ENCODE measurements at places on chromosomes 11 and 22.

GRCh38 chr11:116694815-116695590 is 77.8 kb downstream of the BUD13 start:
- no peak for DNase-seq

DNA sequence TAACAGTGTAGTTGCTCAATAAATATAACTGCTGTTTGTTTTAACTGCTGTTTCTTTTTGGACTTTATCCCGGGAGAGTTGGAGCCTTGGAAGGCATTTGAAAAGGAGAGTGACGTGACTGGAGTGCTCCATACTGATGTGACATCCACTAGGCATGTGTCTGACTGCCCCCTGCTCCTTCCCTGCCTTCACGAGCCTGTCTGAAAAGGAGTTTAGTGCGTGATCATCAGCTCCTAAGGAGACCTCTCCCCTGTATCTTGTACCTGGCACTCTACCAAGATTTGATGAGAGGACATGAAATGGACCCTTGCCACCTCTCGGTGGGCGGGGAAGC is 22.9 kb downstream of the ZBTB16 start:
- DNase-seq = no peak

GRCh38 chr11:40219401-40219800 is 1240.1 kb downstream of the LRRC4C start:
- no peak for DNase-seq

- DNase-seq = no peak
These were observed 241.2 kb upstream of the SYN3 start for GRCh38 chr22:33299245-33299956.

DNA sequence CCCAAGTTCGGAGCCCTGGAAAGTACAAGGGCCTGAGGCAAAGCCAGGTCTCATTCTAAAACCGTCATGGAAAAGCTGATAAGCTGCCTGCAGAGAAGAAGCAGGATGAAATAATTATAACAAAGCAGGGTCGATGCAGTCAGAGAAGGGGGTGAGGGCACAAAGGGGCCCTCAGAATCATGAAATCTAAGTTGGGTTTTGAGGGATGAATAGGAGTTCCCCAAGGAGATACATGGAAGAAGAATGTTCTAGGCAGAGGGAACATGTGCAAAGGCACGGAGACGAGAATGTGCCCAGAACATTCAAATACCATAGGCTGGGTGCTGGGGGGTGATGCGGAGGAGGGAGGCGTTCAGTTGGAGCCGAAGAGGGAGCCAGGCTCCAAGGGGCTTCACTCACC is 25.0 kb downstream of the IGLL1 start:
- no peak for DNase-seq

DNA sequence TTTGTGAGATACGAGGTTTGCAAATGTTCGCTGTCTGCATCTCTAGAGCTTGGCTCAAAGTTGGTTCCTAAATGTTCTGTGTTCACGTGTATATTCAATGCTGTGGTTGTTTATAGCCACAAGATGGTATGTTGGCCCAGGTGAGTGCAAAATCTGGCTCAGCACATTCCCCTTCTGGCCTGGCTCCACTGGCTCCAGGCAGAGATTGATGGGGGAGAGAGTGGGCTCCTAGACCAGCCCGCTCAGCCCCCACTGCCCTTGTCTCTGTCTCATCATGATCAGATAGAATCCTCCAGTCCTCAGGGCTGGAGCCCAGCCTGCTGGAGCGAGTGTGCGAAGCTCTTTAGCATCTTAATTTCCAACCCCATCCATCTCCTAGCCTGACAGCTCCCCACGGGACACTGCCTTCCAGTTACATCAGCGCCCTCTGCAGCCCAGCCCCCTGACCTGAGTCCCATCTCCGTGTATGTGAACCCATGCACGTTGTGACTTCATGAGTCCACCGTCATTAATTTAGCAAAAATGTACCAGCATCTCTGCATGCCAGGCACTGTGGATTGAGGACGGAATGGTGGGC is 2.0 kb downstream of the P2RX3 start:
- DNase-seq = no peak

DNA sequence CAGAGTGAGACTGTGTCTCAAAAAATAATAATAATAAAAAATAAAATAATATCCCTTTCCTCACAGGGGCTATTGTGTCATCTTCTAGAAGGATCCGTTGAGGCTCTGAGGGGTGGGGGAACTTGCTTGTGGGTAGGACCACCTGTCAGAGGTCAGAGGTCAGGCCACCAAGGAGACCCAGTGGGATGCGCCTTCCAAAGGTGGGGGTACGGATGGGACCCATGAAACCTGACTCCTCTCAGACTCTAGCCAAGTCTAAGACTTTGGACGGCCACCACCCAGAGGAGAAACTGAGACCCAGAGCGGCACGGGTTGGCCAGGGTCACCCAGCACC is 367 bp upstream of the MMP11 start:
- DNase-seq = no peak

DNA sequence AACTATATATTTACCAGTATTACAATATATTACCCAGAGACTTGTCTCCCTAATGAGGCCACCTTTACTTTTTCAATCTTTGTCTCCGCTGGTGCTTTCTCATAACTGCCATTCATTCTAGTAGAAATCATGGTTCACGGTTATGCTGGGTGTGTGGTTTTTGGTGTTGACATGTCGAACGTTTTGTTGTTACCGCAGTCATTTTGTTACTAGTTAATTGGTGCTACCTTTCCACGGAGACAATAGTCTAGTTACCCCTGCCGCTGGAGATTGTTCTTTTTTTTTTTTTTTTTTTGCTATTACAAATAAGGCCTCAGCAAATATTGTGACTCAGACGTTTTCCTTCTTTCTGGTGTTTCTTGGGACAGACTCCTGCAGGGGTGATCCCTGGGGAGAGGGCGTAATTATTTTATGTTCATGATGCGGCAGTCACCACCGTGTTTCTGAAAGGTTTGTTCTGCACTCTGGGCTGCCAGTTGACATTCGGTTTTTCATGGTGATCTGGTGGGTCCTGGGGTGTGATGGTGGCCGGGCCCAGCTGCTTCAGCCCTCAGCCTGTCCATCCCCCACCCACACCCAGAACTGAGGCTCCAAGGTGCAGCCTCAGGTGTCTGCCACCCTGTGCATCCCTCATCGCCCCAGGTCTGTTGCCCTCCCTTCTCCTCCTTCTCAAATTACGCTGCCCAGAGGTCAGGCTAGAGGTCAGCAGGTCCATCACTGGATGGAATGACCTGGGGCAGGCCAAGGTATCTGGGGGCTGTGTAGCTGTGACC is 28.6 kb downstream of the LRP5 start:
- peak; percentile 38 for DNase-seq

DNA sequence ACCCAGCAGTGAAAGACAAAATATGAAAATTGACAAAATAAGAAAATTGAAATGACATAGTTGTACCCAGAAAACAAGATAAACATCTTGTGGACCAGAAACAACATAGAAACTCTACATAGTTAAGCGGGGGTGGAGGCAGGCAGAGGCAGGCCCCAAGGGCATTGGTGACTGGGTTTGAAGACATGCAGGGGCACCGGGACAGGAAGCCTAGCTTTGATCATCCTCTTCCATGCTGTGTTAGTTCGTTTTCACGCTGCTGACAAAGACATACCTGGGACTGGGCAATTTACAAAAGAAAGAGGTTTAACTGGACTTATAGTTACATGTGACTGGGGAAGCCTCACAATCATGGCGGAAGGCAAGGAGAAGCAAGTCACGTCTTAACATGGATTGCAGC is 33.5 kb upstream of the CRTAM start:
- DNase-seq = no peak

DNA sequence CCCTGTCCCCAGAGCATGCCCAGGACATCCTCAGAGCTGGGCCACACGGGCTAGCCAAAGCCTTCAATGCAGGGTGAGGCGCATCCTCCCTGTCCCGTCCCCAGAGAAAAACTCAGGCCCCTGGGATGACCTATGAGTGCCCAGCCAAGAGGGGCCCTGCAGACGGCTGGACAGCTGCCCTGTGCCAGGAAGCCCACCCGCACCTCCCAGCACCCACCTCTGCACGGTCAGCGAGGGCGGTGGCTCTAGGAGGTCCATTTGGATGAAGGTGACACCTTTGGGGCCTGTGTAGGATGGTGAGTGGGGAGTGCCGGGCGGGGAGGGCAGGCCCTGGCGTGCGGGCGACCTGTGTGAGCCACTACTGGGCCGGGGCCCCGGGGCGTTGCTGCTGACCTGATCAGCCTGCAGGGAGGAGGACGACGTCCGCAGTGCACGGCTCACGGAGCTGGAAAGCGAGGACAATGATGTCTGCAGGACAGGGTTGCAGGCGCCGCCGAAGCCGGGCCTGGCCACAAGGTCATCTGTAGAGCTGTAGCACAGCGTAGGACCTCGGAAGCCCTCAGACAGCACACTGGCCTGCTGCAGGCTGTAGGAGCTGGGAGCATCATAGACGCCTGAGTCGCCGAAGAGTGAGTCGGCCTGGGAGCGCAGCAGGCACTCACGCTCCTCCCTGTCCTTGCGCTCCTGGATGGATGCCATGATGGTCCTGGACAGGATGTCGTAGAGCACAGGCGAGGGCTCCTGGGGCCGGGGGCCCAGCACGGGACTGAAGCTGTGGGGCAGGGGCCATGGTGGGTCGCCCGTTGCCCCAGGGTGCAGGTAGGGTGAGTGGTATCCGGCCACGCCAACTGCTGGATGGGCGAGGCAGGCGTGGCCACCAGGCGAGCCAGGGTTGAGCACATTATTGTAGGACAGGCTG is 180.5 kb downstream of the IGLL1 start:
- DNase-seq = no peak

DNA sequence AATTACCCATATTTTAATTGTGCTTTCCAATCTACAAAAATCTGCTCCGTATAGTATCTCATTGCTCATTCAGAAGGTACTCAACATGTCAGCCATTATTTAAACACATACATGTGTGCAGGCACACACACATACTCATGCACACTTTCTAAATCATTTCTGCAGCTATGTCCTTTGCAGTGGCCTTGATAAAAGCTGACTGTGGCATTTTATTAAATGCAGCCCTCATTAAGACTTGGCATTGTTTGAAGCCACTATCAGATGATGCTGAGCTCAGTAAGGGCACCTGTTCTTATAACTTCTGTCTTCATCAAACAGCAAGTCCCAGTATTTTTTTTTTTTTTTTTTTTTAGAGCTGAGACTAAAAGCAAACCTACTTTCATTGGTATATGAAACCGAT is 1071.9 kb upstream of the CCDC90B start:
- DNase-seq = no peak

- peak; percentile 43 for DNase-seq
These were observed 671 bp upstream of the PICALM start for GRCh38 chr11:86069408-86070101.

- no peak for DNase-seq
These were observed 205.0 kb downstream of the BUD13 start for GRCh38 chr11:116567721-116568242.

DNA sequence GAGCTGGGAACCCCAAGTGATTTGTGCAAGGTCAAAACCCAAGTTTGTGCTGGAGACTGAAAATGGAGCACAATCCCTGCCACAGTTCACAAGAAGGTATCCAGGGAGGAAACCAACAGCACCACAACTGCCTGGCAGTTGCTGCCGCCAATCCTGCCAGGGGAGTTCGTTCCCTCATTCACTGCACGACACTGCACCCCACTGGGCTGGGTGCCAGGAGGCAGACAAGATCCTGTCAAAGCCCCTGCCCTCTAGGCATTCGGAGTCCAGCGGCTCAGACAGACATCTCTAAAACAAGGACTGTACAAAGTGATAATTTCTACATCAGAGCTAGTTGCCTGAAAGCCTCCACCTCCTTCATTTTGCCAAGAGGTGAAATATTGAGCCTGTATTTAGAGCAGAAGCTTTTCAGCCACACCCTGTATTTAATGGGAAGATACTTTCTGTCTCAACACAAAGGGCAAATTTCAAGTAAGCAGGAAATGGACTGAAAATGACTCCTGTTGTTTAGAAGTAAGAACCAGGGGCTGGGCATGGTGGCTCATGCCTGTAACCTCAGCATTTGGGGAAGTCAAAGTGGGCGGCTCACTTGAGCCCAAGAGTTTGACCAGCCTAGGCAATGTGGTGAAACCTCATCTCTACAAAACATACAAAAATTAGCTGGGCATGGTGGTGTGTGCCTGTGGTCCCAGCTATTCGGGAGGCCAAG is 277.4 kb upstream of the NARS2 start:
- DNase-seq = no peak

GRCh38 chr11:78425399-78426070 is 7.9 kb upstream of the GAB2 start:
- no peak for DNase-seq

GRCh38 chr11:133710241-133710640 is 135.1 kb downstream of the SPATA19 start:
- no peak for DNase-seq

GRCh38 chr22:48481748-48482147 is 1345.9 kb downstream of the BRD1 start:
- no peak for DNase-seq

GRCh38 chr22:43642319-43643206 is 169.5 kb downstream of the EFCAB6 start:
- DNase-seq = no peak

DNA sequence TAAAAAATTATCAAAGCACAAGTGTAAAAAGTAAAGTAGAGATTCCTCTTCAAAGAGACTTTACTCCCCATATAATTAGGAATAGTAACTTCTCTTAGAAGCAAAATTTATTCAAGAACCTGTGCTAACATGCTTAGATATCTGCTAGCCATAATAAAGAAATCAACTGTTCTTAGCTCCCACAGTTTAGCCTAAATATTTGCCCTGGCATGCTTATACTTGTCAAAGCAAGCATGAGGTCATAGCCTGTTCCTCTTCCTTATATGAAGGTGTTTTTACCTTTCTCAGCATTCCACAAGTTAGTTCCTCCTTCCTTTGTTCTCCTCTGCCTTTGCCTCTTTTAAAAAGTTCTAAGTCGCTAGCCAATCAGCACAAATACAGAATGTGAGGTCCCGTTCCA is 30.3 kb downstream of the RIC3 start:
- no peak for DNase-seq

DNA sequence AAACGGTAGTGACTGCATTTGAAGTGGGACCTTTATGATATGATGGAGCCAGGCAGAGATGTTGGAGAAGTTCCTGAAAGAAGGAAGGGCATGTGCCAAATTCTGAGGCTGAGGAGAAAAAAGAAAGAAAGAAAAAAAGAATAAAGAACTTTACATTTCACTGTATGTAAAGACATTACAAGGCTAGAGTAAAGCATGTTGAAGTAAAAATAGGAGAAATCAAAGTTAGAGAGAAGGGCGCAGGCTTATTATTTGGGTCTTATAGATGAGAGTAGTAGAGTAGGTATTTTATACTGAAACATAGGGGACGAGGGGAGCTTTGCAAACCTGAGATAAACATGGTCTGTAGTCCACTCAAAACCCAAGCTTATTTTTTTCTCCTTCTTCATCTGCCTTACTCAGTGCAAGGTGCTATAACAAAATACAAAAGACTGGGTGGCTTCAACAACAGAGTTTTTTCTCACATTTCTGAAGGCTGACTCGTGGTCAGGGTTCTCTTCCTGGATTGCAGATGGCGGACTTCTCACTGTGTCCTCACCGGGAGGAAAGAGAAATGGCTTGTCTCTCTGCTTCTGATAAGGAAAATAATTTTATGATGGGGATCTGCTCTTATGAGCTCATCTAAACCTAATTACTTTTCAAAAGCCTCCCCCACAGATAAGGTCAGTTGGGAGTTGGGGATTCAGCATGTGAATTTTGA is 2.7 kb downstream of the HBG1 start:
- DNase-seq = no peak

All from CD4-positive, alpha-beta T cell treated with Interleukin-17A for 1 hour (primary cell).